ENCODE measurements at places on chromosomes 4 and X.

GRCh38 chr4:16027114-16027513 lies 56.7 kb downstream of the PROM1 start:
- no peak for DNase-seq

GRCh38 chr4:17068392-17068791 lies 169.9 kb upstream of the LDB2 start:
- DNase-seq, result no peak

GRCh38 chrX:111308039-111308438 lies 37.8 kb upstream of the CAPN6 start:
- no peak for DNase-seq

DNA sequence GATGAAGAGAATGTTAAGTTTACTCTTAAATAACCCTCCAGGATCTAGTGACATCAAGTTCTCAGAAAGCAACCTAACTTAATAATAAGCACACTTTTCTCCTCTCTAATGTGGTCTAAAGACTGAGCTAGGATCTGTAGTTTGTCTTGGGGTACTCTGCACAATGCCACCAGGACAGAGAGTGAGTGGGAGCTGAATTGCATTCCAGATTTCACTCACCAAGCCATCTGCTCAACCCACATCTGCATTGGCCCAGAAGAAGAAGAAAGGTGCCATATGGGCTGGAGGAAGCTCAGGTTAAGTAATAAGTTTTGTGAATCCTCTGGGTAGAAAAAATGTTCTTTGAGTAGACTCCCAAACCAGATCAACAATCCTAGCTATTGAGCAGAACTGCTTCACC lies 384.6 kb downstream of the PPP3CA start:
- no peak for DNase-seq

- no peak for DNase-seq
Observed at GRCh38 chrX:8591501-8591900, 126.9 kb downstream of the VCX3B start.

- DNase-seq, result peak; percentile 33
Observed at GRCh38 chr4:17448689-17449088, 63.2 kb downstream of the QDPR start.

DNA sequence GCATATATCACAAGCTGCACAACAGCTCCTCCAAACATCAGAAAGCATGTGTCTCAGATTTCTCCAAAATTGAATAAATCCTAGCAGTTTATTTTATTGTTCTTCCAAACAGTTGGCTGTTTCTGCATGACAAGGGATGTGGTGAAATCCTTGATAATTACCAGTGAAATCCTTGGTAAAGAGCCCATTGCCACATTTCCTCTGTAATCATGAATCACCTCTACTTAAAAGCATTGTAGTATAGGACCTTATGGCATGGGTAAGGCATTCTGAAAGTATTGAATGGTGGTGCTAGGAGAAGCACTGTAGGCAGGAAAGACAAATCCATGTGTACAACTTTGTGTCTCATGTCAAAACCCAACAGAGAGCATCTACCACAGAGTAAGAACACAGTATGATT lies 135.8 kb upstream of the NDST3 start:
- DNase-seq, result peak; percentile 61

- DNase-seq, result no peak
Observed at GRCh38 chr4:177227636-177228035, 82.0 kb upstream of the NEIL3 start.

GRCh38 chrX:133837091-133837490 lies 148.3 kb downstream of the GPC3 start:
- DNase-seq, result no peak

All from HS-5 (cell line).